ENCODE measurements at places on chromosomes 7 and 10. TPM values are rescaled to one million over a fixed set of nuclear protein-coding genes. Genes with fewer than 3 reads are reported as not detected.

DNA sequence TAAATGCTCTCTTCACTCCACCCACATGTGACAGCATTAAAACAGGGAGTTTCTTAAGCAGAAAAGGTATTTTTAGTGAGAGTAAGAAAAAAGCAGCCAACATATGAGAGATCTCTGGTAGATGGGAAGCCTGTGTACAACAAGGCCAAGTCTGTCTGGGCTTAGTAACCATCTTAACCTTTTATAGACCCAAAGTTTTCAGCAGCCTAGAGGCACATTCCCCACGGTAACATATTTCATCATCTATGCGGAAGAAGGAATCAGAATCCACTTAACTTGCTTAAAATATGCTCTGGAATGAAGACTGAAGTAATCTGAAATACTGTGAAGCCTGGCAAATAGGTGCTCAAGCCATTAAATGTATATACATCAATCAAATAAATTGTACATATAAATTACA lies 127.8 kb downstream of the RAPGEF5 start:
- no peak for DNase-seq

DNA sequence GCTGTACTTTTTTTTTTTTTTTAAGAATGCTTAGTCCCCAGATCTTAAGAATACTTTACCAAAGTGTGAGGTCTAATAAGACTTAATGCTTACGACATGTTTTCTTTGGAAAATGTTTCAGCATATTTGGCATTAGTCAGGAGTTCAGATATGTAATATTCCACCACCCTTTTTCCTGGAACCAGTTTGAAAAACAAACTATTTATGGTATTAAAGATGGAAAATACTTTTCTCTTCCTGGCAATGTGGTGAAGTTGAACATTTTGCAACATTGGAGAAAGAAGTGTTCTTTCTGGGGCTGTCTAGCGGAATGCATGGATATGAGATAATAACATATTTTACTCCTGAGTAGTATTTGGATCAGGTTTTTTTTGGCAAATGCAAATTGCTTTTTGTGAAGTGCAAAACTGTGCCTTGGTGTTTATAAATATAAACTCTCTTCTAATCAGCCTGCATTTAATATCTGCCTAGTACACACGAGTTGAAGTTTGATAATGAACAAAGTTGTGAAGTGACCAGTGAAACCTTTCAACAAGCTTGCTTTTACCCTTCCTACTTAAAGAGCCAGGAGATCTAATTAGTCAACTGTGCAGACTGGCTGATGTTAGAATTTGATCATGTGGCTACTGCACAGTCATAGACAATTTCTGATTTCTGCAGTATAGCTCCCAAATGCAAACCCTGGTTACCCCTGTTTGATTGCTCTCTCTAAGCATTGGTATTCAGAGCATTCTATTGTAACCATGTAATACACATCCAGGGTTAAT lies 20.9 kb downstream of the MAP3K8 start:
- peak; percentile 95 for DNase-seq

- no peak for DNase-seq
Observed at GRCh38 chr7:110861163-110861562, 229.8 kb upstream of the LRRN3 start.

- DNase-seq = no peak
Observed at GRCh38 chr10:131857156-131858117, 43.4 kb upstream of the PPP2R2D start.

- DNase-seq = no peak
Observed at GRCh38 chr10:36271627-36272340, 629.7 kb upstream of the FZD8 start.

DNA sequence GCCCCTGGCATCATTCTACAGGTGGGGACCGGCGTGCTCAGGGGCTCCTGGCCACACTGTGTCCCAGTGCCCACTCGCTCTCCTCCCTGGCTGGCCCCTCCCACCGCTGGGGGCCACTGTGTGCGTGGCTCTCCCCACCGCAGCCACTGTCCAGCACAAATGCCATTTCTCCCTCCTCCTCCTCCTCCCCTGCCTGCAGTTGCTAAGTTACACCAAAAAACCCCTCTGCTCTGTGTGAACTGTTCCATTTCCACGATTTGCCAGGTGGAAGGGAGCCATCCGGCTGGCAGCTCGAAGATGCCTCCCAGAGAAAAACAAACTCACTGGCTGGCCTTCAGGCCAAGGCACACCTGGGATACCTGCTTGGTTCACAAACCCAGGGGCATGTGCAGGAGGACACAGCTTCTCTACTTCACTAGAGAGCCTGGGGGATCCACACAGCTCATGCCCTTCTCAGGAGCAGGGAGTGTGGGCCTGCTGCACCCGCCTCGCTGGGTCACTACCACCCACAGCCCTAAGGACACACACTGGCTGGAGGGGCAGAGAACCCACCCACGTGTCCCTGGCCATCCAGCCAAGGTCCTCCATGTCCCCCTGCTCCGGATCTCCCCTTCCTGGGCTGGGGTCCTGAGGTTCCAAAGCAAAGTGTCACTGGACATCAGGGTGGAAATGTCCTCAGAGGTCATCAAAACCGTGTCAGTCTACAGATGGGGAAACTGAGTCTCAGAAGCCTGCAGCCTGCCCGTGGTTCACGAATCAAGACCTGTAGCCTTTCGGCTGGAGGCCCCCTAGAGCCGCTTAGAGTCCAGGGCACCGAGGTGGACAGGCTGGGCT lies 1.7 kb downstream of the RASGEF1A start:
- no peak for DNase-seq

GRCh38 chr7:6448943-6449543 lies 1.3 kb upstream of the DAGLB start:
- no peak for DNase-seq

DNA sequence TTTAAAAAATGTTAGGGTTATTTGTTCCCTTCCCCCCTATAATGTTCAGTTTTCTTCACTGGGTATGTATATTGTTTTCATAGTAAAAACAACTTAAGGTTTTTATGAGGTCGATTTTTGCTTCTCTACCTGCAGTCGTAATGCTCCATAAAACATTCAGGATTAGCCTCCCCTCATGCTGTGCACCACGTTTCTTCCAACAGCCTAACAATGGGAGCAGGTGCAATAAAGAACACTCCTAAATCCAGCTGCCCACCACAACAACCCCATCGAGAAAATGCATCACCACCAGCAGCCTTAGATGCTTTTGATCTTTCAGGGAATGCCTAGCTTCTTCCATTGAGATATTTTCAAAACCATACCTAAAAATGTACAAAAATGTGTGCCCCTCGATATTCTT lies 111.1 kb downstream of the ADAM12 start:
- no peak for DNase-seq

GRCh38 chr7:19437446-19437845 lies 271.4 kb downstream of the POLR1F start:
- no peak for DNase-seq

GRCh38 chr10:125017547-125018298 lies 75.8 kb downstream of the ZRANB1 start:
- peak; percentile 60 for DNase-seq

DNA sequence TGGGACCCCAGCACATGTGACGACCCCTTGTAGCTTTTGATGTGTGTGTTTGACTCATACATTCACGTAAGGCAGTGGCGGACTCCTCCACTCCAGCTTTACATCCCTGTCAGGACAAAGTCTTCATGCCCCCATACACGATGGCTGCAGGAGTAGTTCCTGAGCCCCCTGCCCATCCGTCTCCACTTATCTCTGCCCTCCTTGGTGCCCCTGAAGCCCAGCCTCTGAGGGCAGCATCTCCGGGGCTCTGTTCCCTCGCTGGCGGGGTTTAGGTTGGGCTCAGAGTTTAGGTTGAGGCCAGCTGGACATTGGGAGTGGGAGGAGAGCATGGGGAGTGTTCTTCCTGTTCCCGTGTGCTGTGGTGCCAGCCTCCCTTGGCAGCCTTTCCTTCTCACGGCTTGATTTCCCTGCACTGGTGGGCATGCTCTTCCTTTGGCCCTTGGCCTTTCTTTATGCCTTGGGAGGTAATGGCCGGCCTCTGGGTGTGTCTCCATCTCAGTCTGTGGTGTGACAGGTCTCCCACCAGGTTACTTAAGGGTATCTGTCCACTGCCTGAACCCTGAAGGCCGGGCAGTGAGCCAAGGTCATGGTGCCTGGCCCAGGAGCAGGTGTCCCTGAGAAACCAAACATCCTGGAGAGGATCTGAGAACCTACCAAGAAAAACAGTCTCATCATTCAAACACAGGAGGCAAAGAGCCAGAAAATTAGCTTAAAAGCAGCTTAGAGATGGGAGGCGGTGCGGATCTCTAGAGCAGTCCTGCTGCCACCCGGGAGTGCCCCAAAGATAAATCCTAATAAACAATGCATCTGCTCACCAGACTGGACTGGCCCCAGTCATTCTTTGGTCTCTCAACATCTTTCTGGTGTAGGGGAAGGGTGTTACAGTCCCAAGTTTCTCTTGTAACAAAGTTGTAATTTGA lies 85.5 kb downstream of the GLRX3 start:
- no peak for DNase-seq

- peak; percentile 13 for DNase-seq
Observed at GRCh38 chr7:115631782-115632181, 398.8 kb downstream of the TFEC start.

- peak; percentile 83 for DNase-seq
Observed at GRCh38 chr10:61943674-61944378, 42.3 kb downstream of the ARID5B start.

DNA sequence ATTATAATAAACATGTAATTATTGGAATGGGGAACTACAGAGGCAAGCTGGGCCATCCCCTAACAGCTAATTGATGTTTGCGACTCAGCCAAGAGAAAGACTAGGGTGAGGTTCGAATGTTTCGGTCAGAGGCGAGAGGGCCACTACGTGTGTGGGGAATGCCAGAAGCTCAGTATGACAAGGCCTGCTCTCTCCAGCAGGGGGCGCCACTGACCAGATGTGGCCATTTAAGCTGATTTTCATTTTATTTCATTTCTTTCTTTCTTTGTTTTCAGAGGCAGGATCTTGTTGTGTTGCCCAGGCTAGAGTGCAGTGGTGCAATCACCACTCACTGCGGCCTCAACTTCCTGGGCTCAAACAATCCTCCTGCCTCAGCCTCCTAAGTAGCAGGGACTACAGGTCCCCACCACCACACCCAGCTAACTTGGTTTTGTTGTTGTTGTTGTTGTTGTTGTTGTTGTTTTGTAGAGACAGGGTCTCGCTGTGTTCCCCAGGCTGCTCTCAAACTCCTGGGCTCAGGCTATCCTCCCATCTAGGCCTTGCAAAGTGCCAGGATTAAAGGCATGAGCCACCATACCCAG lies 38.1 kb downstream of the TMEM130 start:
- no peak for DNase-seq

GRCh38 chr7:133641436-133641835 lies 388.6 kb downstream of the EXOC4 start:
- no peak for DNase-seq

- no peak for DNase-seq
Observed at GRCh38 chr7:171364-171904, 20.9 kb upstream of the FAM20C start.

Gene WDR86
- total RNA-seq = 3.4 TPM

Gene OPN1SW
- total RNA-seq = not detected

Gene ACSM6
- not detected for total RNA-seq

Gene TRIM73
- 1.6 TPM for total RNA-seq

Gene ZWINT
- total RNA-seq = 18.4 TPM

Gene MDFIC
- total RNA-seq = 44.3 TPM

Gene LRRC18
- 0.18 TPM for total RNA-seq

Gene LIPN
- not detected for total RNA-seq

Gene PPP1R17
- total RNA-seq = not detected

Gene C10orf71
- total RNA-seq = 10.8 TPM

Gene ZNF25
- total RNA-seq = 15.6 TPM

Gene TAC1
- total RNA-seq = 2.0 TPM

Gene OPALIN
- not detected for total RNA-seq

Gene CPA1
- 3.6 TPM for total RNA-seq

All from muscle of leg (tissue), 16 donors.